ENCODE measurements at places on chromosomes 13 and 19. TPM values are rescaled to one million over a fixed set of nuclear protein-coding genes. Genes with fewer than 3 reads are reported as not detected.

DNA sequence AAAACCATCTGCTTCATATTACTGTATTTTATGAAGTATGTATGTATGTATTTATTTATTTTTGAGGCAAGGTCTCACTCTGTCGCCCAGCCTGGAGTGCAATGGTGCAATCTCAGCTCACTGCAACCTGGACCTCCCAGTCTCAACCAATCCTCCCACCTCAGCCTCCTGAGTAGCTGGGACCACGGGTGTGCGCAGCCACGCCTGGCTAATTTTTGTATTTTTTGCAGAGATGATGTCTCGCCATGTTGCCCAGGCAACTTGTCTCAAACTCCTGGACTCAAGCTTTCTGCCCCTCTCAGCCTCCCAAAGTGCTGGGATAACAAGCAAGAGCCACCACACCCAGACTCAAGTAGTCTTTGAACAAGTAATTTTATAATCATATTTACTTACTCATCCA, 5.5 kb downstream of the KATNAL1 start:
- no peak for DNase-seq

GRCh38 chr13:51240178-51240577, 18.0 kb downstream of the FAM124A start:
- DNase-seq: no peak

DNA sequence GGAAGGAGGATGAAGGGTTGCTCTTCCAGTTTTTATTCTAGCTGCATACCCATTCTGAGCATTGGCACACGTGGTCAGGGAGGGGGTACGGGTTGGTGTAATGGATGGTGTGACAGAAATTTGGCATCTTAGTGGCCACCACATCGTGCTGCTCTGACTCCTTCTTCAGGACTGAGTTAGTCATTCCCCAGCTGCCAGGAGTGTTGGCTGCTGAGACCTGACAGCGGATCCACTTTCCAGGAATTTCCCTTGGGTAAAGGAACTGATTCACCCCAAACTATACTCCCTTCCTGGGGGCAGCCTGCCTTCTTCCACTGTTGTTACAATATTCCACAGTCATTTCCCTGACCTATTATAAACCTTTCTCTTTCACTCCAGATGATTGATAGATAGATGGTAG, 595.5 kb upstream of the KLHL1 start:
- DNase-seq: no peak

DNA sequence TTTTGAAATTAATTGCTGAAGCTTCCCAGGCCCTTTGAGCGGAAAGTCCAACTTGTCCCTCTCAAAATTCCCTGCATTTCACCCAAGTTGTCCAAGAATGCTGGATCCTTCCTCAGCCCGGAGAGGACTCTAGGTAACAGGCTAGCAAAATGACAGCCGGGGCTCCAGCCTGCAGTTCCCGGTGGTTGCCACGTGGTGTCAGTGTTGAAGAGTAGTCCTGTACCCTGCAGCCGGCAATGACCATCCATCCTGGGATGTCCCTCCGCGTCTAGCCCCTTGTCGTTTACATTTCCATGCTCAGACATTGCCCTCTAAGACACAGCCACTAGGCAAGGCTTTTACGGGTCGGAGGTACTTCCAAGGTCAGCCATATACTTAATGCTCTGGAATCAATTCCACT, 31.4 kb upstream of the MTIF3 start:
- DNase-seq: no peak

GRCh38 chr19:1080360-1081161, 13.6 kb downstream of the ARHGAP45 start:
- no peak for DNase-seq

GRCh38 chr19:49651029-49651819, 9.2 kb downstream of the SCAF1 start:
- DNase-seq: peak; percentile 55

DNA sequence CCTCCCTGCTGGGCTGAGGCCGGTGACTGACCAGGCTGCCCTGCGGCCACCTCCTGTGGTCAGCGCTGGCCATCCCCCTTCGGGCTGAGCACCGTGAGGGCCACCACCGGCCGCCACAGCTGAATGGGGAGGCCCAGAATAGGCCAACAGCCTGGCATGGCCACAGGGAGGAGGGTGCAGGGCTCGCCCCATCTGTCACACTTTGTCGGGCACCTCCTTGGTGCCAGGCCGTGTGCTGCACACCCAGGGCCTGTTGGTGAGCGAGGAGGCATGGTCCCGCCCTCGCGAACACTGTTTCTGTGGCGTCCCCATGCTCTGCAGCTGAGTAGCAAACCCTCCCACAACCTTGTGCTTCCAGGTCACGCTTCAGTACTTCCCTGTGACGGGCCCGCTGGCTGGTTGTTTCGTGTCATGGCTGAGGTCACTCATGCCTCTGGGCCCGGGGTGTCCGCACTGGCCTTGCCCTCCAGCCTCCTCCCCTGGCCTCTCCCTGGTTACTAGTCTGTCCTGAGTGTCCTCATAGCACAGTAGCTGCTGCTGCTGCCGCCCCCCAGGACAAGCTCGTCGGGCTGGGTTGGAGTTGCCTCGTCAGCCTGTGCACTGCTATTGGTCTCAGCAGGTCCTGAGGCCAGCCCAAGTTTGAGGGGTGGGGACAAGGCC, 15.2 kb downstream of the EPN1 start:
- peak; percentile 58 for DNase-seq

- DNase-seq: no peak
These were observed 213.7 kb downstream of the SLITRK5 start for GRCh38 chr13:87884884-87885283.

DNA sequence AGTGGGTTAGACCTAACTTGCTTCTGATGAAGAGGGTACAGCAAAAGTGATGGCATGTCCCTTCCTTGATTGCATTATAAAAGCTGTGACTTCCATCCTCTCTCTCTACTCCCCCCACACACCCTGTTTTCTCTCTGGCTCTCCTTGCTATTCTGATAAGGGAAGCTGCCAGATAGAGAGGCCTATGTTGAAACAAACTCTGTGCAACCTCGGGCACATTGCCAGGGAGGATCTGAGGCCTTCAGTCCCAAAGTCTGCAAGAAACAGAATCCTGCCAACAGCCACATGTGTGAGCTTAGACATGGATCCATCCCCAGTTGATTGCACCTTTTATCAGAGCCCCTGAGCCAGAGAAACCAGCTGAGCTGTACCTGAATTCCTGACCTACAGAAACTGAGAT, 44.8 kb upstream of the ARGLU1 start:
- DNase-seq: peak; percentile 89

DNA sequence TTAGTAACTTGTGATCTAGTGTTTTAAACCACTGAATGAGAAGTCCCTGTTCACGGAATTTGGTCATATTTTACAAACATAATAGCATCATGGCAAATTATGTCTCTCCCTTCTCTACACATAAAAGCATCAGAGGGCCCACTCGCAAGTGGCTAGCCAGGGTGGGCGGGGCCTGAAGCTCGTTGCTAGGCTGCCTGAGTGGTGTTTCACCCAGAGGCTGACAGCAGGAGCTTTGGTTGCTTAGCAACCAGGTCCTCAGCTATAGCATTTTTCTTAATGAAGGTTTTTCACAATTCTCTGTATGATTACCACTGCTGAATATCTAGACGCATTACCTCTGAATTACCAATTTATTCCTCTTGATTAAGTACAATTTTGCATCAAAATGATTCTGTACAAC, 126.5 kb downstream of the NALCN start:
- DNase-seq: no peak

DNA sequence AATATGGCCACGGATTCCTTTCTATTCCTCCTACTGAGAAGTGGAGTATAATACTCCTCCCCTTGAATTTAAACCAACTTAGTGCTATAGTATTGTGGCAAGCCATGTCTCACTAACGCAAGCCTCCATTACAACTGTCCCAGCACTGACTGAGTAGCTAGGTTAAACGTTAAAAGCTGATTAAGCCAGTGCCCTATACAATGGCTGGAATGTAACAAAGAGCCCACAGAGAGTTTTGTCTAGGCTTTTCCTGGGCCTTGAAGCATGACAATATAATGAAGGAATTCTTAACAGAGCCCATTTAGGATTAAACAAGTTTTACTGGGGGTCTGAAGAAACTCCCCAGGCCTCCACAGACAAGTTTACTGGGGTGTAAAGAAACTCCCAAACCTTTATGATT, 254.5 kb upstream of the DACH1 start:
- DNase-seq: no peak

DNA sequence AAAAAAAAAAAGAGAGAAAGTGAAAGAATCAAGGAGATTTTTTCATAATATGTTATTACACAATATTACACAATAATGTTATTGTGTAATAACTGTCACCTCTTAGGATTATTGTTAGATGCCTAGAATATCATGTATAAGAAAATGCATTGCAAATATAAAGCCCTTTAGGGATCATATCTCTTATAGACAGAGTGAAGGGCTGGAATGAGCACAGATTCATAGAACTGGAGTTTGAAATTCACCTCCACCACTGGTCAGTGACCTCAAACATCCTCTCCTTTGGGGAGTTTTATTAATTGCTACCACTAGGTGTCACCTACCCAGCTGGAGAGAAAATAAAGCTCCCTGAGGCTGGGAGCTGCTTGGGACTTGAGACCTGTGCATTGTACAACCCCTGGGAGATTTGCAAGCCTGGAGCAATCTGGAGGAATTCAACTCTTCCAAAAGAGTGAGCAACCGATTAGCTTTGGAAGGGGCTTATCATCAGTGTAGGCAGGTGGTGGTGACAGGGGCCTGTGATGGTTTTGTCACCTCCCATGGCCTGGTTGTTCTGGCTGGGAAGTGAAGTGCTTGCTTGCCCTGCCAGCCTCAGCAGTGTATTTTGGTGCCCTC, 30.3 kb upstream of the FRY start:
- DNase-seq: no peak

DNA sequence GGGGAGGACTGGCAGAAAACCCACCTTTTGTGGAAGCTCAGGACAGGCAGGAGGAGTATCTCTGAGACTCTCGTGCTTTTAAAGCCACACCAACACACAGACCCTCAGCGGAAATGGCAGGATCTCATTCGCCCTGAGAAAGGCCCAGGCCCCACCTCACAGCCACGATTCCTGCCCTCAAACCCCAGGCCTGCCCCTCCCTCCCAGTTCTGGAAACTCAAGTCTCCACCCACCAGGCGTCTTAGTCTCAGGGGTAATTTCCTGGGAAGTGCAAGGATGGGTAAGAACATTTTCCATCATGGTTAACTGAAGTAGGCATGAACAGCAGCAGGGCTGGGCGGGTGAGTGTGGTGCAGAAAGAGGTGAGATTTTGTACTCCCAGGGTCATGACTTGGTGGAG, 8.0 kb upstream of the PDE4C start:
- no peak for DNase-seq

DNA sequence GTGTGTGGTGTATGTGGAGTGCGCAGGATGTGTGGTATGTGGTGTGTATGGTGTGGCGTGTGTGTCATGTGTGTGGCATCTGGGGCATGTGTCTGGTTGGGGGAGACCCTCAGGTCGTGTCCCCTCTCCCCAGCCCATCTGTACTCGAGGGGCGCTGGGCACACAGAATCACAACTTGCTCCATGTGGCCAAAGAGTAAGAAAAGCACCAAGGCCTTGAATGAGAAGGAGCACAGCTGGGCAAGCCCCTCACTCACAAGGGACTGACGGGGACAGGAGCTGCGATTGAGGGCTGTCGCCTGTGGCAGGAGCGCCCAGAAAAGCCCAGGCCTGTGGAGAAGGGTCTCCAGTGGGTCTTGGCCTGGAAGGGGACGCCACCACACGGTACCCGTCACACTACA, 62.8 kb downstream of the PEPD start:
- DNase-seq: peak; percentile 19

- DNase-seq: no peak
These were observed 134.5 kb downstream of the PTPRS start for GRCh38 chr19:5205937-5206750.

GRCh38 chr13:90979059-90979458, 368.4 kb upstream of the MIR17HG start:
- no peak for DNase-seq

DNA sequence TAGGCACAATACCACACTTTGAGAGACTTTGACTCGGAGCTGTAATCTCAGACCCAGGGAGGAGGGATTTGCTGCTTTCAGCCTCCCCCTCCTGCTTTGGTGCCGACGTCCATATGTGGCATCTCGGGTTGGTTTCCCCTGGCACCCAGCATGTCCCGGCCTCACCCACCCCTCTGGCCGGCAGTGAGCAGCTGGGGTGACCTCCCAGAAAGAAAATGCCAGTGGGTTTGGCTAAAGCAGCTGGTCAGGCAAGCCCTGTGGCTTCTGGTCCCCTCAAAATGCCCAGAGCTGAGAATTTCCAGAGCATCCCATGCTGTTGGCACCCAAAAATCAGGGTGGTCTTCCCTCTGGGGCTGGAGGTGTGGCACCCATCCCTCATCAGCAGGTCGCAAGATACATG, 34.1 kb downstream of the INSR start:
- no peak for DNase-seq

- no peak for DNase-seq
These were observed 118.0 kb upstream of the ZNF536 start for GRCh38 chr19:30254158-30254557.

DNA sequence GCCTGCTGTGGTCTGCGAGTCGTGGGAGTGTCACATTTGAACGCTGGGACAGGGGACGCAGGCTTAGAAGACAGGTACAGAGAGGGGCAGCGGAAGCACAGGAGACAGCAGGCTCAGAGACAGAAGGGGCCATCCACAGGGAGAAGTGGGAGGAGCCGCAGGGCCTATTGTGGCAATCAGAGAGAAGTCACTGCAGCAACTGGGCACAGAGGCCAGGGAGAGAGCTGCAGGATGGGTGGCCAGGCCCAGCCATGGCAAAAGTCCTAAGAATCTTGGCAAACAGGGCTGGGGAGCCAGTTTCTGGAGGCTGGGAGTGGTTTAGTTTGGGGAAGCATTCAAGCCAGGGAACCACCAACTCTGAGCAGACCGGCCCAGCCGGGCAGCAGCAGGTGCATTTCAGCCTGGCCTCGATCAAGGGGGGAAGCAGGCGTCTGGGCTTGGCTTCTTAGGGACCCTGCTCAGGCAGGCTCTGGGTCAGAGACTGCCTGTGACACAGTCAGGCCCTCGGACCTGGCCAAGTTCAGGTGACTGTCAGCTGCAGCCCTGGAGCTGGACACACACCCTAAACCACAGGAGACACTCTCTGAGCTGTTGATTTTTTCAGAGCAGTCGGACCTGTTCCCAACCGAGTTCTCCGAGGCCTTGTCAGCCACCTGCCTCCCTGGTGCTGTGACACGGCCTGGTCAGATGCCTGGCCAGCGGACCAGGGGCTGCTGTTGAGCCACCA, 11.8 kb downstream of the SH3GL1 start:
- no peak for DNase-seq

DNA sequence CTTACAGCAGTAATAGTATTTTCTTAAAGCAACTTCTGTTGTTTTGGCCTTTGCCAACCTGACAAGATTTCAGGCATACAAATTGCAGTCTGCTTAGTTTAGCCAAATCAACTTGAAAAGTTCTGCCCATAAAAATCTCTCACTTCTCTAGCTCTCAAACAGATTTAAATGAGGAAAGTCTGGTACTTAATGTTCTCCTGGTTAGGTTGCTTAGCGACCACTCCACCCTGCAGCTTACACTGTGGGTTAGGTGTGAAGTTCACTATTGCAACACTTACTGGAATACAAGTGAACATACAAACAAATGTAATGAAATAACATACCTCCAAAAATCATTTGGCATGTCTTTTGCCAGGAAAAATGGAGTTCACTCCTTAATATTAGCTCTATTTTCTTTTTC, 178.7 kb upstream of the PCDH9 start:
- no peak for DNase-seq

The NUDT19 gene
- 6.7 TPM for total RNA-seq

The CYP4F2 gene
- total RNA-seq: not detected

The C19orf18 gene
- 0.66 TPM for total RNA-seq

The GJB6 gene
- total RNA-seq: not detected

The ICAM5 gene
- total RNA-seq: not detected

The MEDAG gene
- total RNA-seq: 23.9 TPM

The HIPK4 gene
- total RNA-seq: 0.14 TPM

Measured in sigmoid colon (tissue), 7 donors.